ENCODE measurements at places on chromosomes 5 and 9. TPM values are rescaled to one million over a fixed set of nuclear protein-coding genes. Genes with fewer than 3 reads are reported as not detected.

PCDHGB2 gene
- 2.2 TPM for polyA plus RNA-seq

NEUROG1 gene
- polyA plus RNA-seq: not detected

LCN2 gene
- 23.0 TPM for polyA plus RNA-seq

BSPRY gene
- polyA plus RNA-seq: 2.4 TPM

INSL4 gene
- polyA plus RNA-seq: not detected

ABLIM3 gene
- polyA plus RNA-seq: 14.4 TPM

ARHGEF39 gene
- polyA plus RNA-seq: 1.1 TPM

ARSI gene
- polyA plus RNA-seq: 4.8 TPM

SPINK13 gene
- polyA plus RNA-seq: not detected

GARIN3 gene
- polyA plus RNA-seq: not detected

NUTM2G gene
- polyA plus RNA-seq: not detected

C7 gene
- polyA plus RNA-seq: 609 TPM

DMRT3 gene
- polyA plus RNA-seq: 0.09 TPM

DMRT2 gene
- 0.10 TPM for polyA plus RNA-seq

PSD2 gene
- 0.08 TPM for polyA plus RNA-seq

CCIN gene
- polyA plus RNA-seq: 0.38 TPM

CPLANE1 gene
- polyA plus RNA-seq: 5.3 TPM

SPATA31D4 gene
- not detected for polyA plus RNA-seq

ELL2 gene
- polyA plus RNA-seq: 14.1 TPM

TMEM215 gene
- not detected for polyA plus RNA-seq

NME5 gene
- polyA plus RNA-seq: 1.7 TPM

EQTN gene
- polyA plus RNA-seq: 0.13 TPM

LHFPL2 gene
- 19.2 TPM for polyA plus RNA-seq

GABRG2 gene
- polyA plus RNA-seq: 0.09 TPM

FGFR4 gene
- polyA plus RNA-seq: 12.8 TPM

FAM193B gene
- 66.7 TPM for polyA plus RNA-seq

RPL7A gene
- 2,769 TPM for polyA plus RNA-seq

PCDHB12 gene
- 3.4 TPM for polyA plus RNA-seq

ZCCHC7 gene
- 10.9 TPM for polyA plus RNA-seq

MAPKAP1 gene
- polyA plus RNA-seq: 97.6 TPM

BTNL8 gene
- 0.10 TPM for polyA plus RNA-seq

SMIM33 gene
- not detected for polyA plus RNA-seq

PLEKHG4B gene
- polyA plus RNA-seq: 0.01 TPM

MARCOL gene
- polyA plus RNA-seq: not detected

MED7 gene
- polyA plus RNA-seq: 12.7 TPM

SSBP2 gene
- polyA plus RNA-seq: 58.6 TPM

C1QTNF2 gene
- polyA plus RNA-seq: 4.0 TPM

SERINC5 gene
- polyA plus RNA-seq: 7.2 TPM
